ENCODE measurements at places on chromosomes 2 and 18.
A peak's percentile ranks its signal among the peaks of the same experiment; 100 is the strongest.

DNA sequence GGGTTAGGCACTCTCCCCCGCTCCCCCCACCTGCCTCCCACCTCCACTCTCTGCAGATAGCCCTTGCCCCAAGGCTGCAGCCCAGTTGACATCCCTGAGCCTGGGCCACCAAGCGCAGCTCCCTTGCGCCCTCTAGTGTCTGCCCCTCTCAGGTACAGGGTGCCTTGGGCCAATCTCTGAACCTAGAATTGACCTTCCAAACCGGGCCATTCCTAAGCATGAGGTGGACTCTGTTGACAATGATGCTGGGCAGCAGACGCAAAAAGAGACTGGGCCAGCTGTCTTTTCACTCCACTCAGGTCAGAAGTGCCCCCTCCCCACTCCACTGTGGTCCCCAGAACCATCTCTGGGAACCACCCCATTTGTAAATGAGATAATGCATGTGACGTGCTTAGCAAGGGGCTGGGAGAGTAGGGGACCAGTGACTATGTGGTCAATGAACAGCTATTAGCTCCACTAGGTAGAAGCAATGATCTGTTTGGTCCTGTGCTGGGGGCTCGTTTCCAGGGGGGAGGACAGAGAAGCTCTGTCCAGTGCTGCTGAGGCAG lies 43.3 kb upstream of the PLB1 start:
- DNase-seq, result peak; percentile 67

GRCh38 chr2:206481056-206481455 lies 37.7 kb downstream of the ADAM23 start:
- no peak for DNase-seq

DNA sequence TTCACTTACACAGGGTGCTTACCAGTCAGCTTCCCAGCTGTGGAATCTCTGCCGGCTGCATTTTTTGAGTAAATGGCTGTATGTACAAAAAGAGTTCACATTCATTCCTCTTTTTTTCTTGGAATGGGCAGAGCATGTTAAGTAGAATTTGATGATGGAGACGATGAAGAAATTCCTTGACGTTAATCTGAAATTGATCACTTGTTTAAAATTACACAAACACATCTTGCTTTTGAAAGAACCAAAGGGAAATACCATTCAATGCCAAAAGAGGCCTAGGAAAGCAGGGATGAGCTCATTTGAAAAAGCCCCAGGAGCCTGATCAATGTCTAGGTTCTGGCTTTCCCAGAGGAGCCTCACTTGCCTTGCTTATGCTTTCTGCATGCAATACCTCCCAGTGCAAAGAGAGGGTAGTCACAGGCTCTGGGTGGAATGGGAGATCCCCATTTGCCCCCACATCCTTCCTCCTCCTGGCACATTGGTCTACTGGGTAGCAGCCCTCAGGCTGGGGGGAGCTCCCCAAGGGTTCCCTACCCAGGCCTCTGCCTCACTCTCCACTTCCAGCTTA lies 12.3 kb upstream of the SMAD7 start:
- no peak for DNase-seq

DNA sequence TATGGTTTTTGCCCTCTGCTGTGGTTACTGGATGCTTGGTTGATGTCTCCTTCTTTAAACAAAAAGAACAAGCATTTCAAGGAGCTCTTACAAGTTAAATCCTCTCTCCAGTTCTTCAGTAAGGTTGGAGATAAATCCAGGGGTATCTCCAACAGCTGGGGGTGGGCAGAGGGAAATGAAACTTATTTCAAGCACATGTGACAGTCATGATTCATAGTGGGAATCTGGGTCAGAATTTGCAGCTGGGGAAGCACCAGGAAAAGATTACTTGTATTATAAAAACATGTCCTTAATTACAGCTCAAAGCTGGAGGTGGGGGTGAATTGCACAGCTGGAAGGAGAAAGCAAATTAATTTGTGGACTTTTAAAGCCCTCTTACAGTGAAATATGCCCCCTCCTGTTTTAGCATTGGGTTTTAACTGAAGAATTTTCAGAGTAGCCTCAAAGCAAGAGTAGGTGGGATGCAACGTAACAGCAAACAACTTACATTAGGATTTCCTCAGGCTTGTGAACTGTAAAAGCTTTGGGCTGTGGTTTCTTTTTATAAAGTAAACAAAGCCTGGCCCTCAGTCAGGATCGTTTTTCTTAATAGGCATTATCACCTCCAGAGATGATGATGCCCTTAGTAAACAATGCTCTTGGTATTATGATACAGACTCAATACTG lies 596.4 kb downstream of the NYAP2 start:
- no peak for DNase-seq

Measured in activated naive CD4-positive, alpha-beta T cell (primary cell).